ENCODE measurements at places on chromosomes 3 and 15. TPM values are rescaled to one million over a fixed set of nuclear protein-coding genes. Genes with fewer than 3 reads are reported as not detected.

The GPR62 gene
- not detected for total RNA-seq

DNA sequence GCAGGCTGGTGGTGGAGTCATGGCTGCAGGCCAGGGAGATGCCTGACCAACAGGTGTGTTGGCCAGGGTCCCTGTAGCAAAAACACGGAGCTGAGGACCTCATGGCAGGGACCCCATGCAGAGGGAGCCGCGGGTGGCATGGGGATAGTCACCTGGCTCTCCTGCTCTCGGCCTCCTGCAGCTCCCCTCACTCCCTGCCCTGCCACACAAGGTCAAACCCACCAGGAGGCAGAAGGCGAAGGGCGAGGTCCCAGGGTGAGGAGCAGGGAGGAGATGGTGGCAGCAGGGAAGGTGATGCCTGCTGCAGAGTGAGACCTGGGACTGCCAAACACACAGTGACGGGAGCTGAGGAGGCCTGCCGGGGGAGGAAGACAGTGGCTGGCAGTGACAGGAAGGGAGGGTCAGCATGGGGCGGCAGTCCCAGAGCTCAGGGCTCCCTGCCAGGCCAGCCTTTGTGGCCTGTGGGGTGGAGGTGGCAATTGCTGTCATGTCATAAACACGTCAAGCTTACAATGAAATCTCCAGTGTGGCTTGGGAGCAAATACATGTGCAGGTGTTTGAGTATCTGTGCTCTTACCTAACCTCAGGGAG, 144.3 kb downstream of the TJP1 start:
- no peaks in the 10 kb centered on the region for H3K36me3 ChIP-seq
- no peak overlapping the region for H3K27ac ChIP-seq
- no peak overlapping the region for H3K4me3 ChIP-seq
- H3K4me1 ChIP-seq, result peaks cover 33% of the 10 kb centered on the region

GRCh38 chr15:53841651-53842050, 82.2 kb upstream of the WDR72 start:
- H3K27me3 ChIP-seq, result no peaks in the 10 kb centered on the region
- DNase-seq, result no peak
- H3K36me3 ChIP-seq, result no peaks in the 10 kb centered on the region
- H3K27ac ChIP-seq, result no peak overlapping the region

DNA sequence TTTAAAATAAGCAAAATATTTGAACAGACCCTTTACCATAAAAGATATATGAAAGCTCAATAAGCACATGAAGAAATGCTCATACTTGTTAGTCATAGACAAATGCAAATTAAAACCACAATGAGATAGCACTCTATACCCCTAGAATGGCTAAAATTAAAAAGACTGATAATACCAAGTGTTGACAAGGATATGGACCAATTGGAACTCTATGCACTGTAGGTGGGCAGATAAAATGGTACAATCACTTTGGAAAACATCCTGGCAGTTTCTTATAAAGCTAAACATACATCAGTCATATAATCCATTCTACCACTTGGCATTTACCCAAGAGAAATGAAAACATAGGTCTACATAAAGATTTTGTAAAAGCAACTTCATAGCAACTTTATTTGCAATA, 293.0 kb upstream of the TLE3 start:
- no peaks in the 10 kb centered on the region for H3K36me3 ChIP-seq
- no peaks in the 10 kb centered on the region for H3K4me1 ChIP-seq
- no peak for DNase-seq

The GOLGA8J gene
- not detected for total RNA-seq

The ERICH6 gene
- total RNA-seq, result not detected

GRCh38 chr15:33262306-33262705, 48.5 kb upstream of the RYR3 start:
- no peaks in the 10 kb centered on the region for H3K4me1 ChIP-seq
- no peak overlapping the region for H3K4me3 ChIP-seq
- DNase-seq, result no peak

DNA sequence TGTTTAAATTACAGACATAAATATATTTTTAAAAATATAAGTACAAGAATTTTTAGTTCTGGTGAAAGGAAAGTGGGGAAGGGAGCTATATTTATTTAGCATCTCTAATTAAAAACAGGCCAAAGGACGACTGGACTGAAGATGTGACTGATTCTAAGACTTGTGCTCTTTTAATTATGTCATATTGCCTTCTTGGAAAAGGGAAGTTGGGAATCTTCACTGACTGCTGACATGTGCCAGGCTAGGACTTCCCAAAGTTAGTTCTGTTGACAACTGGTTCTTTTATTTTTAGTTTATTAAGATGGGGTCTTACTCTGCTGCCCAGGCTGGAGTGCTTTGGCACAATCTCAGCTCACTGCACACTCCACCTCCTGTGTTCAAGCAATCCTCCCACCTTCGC, 13.5 kb downstream of the CNOT10 start:
- no peak overlapping the region for H3K27ac ChIP-seq
- no peaks in the 10 kb centered on the region for H3K27me3 ChIP-seq
- H3K36me3 ChIP-seq, result no peaks in the 10 kb centered on the region

DNA sequence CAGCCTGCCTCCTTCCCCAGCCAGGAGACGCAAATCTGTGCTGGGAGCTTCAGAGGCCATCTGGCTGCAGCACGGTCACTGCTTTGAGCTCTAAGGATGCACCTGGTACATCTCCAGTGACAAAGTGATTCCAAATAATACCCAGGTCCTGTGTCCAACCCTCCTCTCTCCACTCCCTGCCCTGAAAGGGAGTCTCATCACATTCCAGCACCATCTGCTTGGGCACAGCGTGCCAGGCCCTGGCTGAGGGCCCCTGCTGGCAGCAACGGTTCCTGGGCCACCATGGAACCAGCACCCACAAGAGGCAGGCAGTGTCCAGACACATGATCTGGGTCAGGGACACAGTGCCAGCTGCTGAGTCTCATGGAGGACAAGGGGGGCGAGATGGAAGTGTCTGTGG, 81.3 kb downstream of the MTHFS start:
- H3K4me1 ChIP-seq, result no peaks in the 10 kb centered on the region
- H3K27me3 ChIP-seq, result no peaks in the 10 kb centered on the region
- no peak overlapping the region for H3K4me3 ChIP-seq

DNA sequence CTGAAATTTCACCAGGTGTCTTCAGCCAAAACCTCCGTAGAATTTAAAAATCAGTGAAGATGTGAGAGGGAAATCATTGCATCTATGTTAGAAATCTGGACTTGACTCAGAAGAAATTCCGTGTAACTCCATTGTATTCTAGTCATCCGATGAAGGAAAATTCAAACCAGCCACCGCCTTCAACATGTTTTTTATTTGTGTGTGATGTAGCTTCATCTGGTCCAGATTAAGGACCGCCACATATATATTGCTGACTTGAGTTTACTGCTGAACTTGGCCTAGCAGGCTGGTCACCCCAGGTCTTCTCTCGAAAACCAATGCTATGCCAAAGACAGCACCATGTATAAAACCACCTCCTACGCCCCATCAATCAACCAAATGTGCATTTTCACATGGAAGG, 120.9 kb downstream of the FOXP1 start:
- DNase-seq, result no peak
- H3K4me1 ChIP-seq, result peaks cover 23% of the 10 kb centered on the region
- peak overlapping the region; percentile 65 for H3K27ac ChIP-seq
- H3K4me3 ChIP-seq, result no peak overlapping the region
- H3K27me3 ChIP-seq, result no peaks in the 10 kb centered on the region

The BMF gene
- total RNA-seq, result 6.2 TPM

The POU1F1 gene
- not detected for total RNA-seq

The PPP1R14D gene
- total RNA-seq, result not detected

The TSPAN3 gene
- total RNA-seq, result 341 TPM

DNA sequence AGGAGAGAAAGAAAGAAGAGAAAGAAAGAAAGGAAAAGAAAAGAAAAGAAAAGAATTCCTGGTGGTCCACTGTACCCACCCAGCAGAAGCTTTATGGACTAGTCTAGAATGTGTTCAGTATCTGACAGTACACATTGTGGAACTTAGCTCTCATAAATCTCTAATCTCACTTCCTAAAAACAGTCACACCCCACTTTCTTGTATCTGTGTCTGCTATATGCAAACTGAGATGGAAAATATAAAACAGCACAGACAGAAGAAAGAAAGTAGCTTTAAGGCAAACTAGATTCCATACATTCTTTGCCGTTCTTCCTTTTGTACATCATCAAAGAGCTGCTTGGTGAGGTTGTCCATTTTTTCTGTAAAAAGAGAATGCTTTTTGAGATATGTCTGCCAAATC, 41.1 kb upstream of the GNB5 start:
- H3K4me1 ChIP-seq, result peaks cover 18% of the 10 kb centered on the region
- no peak for DNase-seq
- H3K27me3 ChIP-seq, result no peaks in the 10 kb centered on the region
- no peak overlapping the region for H3K27ac ChIP-seq
- H3K36me3 ChIP-seq, result no peaks in the 10 kb centered on the region

DNA sequence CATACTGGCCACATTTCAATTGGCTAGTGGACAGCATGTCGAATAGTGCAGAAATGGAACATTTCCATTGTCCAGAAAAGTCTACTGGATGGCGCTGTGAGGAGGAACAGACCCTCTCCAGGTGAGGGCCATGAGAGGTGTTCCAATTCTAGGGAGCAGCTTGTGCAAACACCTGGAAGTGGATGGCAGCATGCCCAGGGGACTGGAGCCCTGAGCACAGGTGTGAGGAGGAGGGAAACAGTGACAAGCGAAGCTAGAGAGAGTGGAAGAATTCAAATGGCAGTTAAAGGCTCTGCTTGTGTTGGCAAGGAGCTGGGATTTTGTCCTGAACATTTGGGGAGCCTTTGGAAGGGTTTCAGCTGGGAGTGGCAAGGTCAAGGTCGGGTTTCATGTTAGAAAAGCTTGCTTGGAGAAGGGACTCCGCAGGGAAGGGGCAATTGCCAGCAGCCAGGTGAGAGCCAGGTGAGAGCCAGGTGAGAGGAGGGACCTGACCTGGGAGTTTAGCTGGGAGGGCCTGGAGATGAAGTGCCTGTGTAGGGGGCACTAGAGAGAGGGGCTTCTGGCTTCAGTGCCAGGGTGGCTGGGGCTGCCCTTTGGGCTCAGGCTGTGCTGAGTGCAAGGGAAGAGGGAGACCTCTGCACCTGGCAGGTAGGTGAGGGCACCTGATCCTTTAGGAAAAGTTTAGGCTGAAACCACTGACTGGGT, 93.8 kb downstream of the LINGO1 start:
- no peaks in the 10 kb centered on the region for H3K36me3 ChIP-seq
- no peak for DNase-seq
- no peak overlapping the region for H3K27ac ChIP-seq
- H3K4me1 ChIP-seq, result peaks cover 13% of the 10 kb centered on the region
- no peak overlapping the region for H3K4me3 ChIP-seq
- H3K27me3 ChIP-seq, result no peaks in the 10 kb centered on the region

DNA sequence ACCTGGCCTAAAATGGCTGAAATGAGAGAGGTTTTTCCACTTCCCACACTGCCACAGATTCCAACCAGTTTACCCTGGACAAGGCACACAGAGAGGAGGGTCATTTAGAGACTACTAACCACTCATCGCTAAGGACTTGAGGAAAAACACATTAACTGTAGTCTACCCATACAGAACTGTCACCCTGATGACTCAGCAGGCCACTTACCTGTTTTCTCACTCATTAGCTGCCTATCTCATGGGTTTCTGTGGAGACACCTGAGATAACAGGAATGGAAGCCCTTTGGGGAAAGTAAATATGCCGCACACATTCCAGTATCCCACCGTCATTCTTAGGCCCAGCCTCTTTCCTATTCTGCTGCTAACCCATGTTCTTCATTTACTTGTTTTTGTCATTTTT, 50.0 kb downstream of the ABCC5 start:
- no peak for DNase-seq
- H3K36me3 ChIP-seq, result peaks cover 20% of the 10 kb centered on the region
- H3K27ac ChIP-seq, result no peak overlapping the region

The ANKRD63 gene
- total RNA-seq, result 11.4 TPM

DNA sequence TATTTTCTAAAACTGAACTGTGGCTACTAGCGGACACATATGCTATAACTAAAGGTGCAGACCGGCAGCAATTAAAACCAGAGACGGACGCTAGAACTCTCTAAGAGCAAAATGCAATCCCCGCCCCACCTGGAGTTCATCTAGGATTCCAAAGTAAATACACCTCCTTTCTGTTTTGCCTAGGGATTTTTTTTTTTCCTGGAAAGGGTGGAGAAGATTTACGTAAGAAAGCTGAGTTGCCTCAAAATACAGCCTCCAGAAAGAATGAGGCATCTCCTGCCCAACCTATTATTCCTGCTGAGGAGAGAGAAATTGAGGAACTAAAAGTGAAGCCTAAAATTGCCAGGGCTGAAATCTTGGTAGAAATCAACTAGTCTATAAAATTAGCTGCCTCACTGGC, 150.2 kb downstream of the TP63 start:
- H3K4me3 ChIP-seq, result no peak overlapping the region
- H3K36me3 ChIP-seq, result no peaks in the 10 kb centered on the region
- H3K27me3 ChIP-seq, result no peaks in the 10 kb centered on the region
- DNase-seq, result no peak
- no peak overlapping the region for H3K27ac ChIP-seq
- no peaks in the 10 kb centered on the region for H3K4me1 ChIP-seq

GRCh38 chr3:150961949-150962348, 10.6 kb downstream of the CLRN1 start:
- peaks cover 26% of the 10 kb centered on the region for H3K27me3 ChIP-seq
- no peaks in the 10 kb centered on the region for H3K36me3 ChIP-seq
- H3K4me3 ChIP-seq, result no peak overlapping the region
- no peak overlapping the region for H3K27ac ChIP-seq
- DNase-seq, result no peak

The DUOX2 gene
- not detected for total RNA-seq

- H3K27ac ChIP-seq, result no peak overlapping the region
- no peak overlapping the region for H3K4me3 ChIP-seq
- DNase-seq, result no peak
- no peaks in the 10 kb centered on the region for H3K36me3 ChIP-seq
- H3K4me1 ChIP-seq, result no peaks in the 10 kb centered on the region
- no peaks in the 10 kb centered on the region for H3K27me3 ChIP-seq
Measured at GRCh38 chr3:150825192-150825915, 62.4 kb upstream of the SIAH2 start.

GRCh38 chr3:4290272-4290893, 12.8 kb upstream of the SETMAR start:
- H3K4me3 ChIP-seq, result no peak overlapping the region
- no peak for DNase-seq
- H3K36me3 ChIP-seq, result no peaks in the 10 kb centered on the region

DNA sequence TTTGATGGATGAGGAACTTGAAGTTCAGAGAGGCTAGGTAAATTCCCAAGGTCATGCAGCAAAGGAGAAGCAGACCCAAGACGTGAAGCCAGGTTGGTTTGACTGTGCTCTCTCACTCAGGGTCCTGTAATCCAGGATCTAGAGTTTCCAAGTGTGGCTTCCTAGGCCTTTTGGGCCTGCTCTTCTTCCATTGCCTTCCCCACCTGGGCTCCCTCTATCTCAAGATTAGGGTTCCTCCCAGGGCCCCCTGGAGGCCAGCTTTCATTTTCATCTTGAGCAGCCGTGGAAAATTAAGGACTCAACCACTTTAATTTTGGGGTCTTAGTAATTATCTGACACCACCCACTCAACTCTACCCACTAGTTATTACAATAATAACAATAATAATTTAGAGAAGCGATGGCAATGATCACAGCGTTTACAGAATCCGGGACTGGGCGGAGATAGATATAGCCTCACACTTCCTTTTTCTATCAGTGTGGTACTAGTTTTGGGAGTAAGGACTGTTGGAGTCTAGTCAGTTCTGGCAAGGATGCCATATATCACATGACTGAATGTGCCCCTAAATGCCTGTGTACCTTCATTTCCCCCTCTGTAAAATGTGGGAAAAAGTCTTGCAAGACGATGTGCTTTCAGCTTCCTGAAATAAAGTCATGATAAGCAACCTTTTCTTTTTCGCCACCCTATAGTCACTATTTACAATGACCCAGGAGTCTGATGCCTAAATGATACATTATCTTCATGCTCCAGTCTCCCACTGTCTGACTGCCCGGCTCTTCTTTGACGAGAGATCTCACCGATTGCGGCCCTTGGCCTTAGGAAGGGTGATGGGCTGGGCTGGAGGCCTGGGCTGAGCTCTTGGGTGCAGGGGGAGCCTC, 30.2 kb upstream of the MAGEF1 start:
- H3K4me3 ChIP-seq, result no peak overlapping the region
- H3K27me3 ChIP-seq, result no peaks in the 10 kb centered on the region
- H3K4me1 ChIP-seq, result peaks cover 6% of the 10 kb centered on the region
